ENCODE measurements at places on chromosomes 2 and 18.
A peak's percentile ranks its signal among the peaks of the same experiment; 100 is the strongest.

- no peak for DNase-seq
Observed at GRCh38 chr2:24577481-24577880, 86.4 kb downstream of the NCOA1 start.

DNA sequence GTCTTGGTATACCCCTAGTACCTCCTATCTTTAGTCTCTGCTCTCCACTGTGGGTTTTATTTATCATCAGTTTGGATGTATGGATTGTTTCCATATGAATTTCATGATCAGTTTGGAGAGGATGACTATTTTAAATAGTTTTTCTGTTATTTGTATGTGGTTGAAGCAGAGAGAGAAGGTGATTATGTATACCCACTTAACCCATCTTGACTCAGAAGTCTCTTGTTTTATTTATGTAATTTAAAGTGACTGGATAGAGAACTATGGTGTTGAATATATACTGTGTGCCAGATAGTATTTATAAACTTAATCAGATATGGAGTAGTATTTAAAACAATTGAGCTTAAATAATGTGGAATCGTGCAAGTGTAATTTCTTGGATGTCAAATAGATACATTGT, 39.9 kb downstream of the SMAD4 start:
- DNase-seq = no peak

- DNase-seq = peak; percentile 71
Observed at GRCh38 chr18:57353940-57354461, 1.6 kb downstream of the ST8SIA3 start.

- DNase-seq = no peak
Observed at GRCh38 chr2:132654968-132655367, 15.0 kb downstream of the LYPD1 start.

DNA sequence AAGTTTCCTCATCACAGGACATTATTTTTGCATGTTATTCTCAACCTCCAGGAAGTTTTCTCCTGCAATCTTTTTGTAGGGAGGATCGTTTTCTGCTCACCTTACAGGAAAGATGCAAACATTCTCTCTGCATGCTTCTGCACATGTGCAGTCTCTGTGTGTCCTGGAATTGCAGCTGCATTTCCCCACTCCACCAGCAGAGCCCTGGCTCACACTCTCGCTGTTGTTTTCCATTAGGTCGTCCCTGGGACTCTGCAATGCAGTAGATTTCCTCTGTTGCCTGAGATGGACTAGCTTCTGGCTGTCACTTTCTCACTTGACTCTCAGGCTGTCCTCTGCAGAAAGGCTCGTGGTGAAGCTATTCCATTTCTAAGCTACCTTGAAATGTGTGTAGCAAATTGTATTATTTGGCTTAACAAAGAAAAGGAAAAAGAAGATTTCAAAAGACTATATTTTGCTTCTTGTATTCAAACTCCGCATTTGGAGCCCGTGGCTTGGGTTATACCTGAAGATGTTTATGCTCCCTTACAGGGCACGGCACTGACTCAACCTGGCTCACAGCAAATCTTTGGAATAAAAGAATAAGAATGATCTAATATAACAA, 346.7 kb downstream of the RAD51AP2 start:
- peak; percentile 25 for DNase-seq

GRCh38 chr2:236633219-236633570, 63.6 kb downstream of the ACKR3 start:
- DNase-seq = no peak

DNA sequence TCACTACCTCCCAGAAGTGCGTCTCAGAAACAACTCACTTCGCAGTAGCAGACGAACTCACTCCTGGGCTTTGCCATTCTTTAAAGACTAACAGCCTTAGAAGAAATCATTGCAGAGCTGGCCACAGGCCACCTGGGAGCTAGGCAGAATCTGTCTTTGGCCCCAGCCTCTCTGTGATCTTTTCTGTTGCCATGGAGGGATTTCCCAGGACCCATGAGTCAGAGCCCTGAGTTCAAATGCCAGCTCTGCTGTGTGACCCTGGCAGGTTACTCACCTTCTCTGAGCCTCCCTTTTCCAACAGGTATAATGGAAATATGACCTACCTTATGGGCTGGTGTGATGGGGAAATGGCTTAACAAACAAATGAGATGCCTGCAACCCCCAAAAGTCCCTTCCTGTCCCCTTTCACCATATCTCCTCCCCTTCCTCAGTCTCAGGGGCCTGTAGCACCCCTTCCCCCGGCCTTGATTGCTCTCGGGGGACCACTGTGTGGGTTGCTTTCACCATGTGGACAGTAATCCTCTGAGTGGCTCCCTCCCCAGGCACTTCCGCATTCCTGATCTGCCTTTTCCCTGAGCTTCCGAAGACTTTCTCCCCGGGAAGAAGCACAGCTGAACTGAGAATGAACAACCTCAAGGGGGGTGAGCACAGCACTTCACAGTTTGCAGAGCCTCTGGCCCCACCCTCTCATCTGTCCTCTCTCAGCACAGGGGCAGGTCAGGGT, 34.0 kb upstream of the SLC66A3 start:
- DNase-seq = no peak

GRCh38 chr2:25701801-25702200, 28.4 kb upstream of the DTNB start:
- no peak for DNase-seq

DNA sequence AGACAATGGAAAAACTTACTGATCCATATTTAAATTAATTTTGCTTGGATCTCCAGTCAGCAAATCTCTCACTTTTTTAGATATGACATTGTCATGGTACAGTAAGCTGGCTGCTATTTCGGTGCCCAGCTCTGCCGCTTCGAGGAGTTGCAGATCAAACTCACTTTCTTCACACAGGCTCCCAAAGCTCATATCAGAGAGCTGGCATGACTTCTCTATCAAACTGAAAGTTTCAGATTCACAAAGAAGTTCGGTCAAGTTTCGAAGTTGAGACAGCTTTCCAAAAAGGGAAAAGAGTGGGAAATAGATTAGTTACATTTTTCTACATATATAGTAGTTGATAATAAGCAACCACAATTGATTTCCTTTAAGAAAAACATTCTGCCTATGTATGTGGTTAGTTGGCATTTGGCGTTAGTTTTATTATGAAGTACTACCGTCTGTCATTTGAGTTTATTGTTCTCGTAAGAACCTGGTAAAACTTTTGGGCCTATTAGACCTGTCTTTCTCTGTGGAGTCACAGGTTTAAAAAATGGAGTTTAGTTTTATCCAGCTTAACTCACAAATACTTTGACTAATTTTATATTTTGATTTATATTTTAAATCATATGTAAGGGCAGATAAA, 118.8 kb downstream of the ABCA12 start:
- DNase-seq = no peak

DNA sequence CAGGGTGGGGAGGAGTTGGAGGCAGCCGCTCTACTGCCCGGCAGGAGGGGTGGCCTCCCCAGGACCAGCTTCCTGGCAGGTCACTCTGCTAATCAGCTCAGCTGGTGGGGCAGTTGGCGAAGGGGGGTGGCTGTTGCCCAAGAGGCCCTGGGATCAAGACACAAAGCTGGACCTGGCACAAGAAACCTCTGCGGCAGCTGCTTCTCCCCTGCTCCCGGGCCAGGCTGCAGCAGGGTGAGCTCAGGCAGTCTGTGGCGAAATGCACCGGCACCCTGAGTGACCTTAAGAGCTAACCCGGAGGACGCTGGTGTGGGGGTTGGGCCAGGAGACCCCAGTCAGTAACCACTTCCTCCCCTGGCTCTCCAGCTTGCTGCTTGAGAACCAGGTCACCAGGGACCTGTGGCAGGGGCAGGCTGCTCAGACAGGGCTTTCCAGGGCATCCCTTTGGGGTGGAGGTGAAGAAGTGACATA, 31.1 kb downstream of the TOGARAM2 start:
- no peak for DNase-seq

DNA sequence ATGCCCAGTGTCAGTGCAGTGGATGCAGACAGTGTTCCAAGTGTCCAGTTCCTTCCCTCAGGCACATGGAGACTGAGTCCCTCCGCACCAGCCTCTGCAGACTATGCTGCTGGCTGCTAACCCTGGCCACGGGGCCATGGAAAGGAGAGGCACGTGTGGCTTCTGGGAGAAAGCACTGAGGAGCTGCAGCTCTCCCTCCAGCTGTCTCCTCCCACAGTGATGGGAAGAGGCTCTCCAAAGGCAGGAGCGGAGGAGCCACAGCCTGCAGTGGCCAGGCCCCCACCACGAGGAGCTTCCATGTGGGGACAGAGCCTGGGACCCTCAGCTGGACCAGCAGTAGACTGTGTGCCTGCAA, 141.1 kb downstream of the NDUFA10 start:
- DNase-seq = no peak

DNA sequence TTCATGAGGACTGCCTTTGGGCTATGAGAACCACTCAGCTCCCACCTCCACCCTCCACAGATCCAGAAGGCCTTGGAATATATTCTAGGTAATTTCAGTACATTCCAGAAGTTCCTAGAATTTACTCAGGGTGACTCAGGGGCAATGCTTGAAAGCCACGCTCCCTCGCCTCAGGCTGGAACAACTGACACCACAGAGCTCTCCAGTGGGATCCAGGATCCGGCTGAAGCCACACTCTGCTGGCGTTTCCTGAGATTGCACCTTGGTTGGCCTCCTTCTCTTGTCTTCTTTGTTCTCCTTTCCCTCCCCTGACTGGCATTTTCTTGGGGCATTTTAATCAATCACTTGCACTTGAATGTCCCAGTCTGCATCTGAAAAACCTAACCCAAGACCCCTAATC, 92.6 kb upstream of the KCNE4 start:
- DNase-seq = no peak

Measured in cerebellar cortex (tissue), 1 donor.